Activated CD4-positive, alpha-beta memory T cell treated with anti-CD3 and anti-CD28 coated beads for 36 hours (primary cell): ENCODE measurements at places on chromosomes 2 and 18. TPM values are rescaled to one million over a fixed set of nuclear protein-coding genes. Genes with fewer than 3 reads are reported as not detected.
A peak's percentile ranks its signal among the peaks of the same experiment; 100 is the strongest.

- no peak for DNase-seq
Observed at GRCh38 chr2:33373986-33374385, 102.5 kb upstream of the RASGRP3 start.

GRCh38 chr2:106358081-106358480 is 110.1 kb downstream of the RGPD3 start:
- DNase-seq, result no peak

DNA sequence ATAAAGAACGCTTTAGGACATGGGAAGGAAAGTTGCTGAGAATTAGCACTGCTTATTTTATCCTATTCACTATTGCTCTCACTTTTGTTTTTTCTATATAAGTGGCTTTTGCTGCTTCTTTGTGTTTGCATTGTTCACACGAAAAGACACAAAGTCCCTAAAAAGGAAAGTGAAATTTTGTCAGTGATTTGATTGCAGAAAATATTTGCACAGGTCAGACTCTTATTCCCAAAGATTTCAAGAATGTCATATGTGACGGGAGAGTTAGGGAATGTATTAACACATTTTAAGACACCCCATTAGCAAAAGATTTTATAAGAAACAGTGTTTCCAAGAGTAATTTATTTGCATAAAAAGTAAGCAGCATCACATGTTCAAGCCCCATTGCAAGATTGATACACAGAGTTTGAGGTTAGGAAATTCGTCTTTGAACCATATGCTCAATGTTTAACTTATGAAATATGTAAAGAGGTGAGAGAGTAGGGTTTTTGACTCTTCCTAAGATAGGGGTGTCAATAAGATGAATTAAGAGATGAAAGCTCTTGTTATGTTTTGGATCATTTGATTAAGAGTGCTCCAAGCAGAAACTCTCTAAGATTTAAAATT is 57.0 kb downstream of the CCDC102B start:
- no peak for DNase-seq

DNA sequence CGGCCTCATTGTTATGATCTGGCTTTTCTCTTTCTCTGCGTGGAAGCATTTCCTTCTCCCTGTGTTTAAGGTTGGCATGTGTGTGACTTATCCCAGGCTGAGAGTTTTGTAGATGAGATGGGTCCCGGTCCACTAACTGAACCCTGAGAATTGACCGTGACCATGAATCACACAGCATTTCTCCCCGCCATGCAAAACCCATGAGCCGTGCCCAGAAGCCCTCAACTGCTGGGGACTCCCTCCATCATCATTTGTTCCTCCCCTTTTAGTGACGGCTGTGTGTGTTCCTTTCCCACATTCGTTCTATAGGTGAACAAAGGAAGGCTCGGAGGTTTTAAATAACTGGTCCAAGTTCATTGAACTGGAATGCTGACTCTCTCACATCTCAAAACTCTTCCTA is 30.1 kb upstream of the TXNDC2 start:
- DNase-seq, result no peak

DNA sequence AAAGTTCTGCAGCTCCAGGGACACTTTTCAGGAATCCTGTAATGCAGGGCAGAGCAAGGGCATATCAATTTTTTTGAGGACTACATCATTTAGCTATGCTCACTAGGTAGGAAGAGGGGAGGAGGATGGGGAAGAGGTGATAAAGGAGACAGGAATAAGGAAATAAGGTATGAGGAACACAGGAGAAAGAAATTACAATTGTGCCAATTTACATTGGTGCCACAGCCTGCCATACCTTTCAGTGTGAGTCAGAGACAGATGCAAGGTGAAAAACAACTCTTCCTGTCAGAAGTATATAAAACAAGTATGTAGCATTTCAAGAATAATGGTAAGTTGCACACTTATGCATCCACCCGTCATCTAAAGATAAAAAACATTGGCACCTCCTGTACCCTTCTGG is 5.4 kb upstream of the MRPS9 start:
- no peak for DNase-seq

- DNase-seq, result no peak
Observed at GRCh38 chr2:85536479-85536878, 2.5 kb upstream of the MAT2A start.

- no peak for DNase-seq
Observed at GRCh38 chr2:2664989-2665833, 334.1 kb upstream of the MYT1L start.

Gene SIGLEC15
- not detected for total RNA-seq

DNA sequence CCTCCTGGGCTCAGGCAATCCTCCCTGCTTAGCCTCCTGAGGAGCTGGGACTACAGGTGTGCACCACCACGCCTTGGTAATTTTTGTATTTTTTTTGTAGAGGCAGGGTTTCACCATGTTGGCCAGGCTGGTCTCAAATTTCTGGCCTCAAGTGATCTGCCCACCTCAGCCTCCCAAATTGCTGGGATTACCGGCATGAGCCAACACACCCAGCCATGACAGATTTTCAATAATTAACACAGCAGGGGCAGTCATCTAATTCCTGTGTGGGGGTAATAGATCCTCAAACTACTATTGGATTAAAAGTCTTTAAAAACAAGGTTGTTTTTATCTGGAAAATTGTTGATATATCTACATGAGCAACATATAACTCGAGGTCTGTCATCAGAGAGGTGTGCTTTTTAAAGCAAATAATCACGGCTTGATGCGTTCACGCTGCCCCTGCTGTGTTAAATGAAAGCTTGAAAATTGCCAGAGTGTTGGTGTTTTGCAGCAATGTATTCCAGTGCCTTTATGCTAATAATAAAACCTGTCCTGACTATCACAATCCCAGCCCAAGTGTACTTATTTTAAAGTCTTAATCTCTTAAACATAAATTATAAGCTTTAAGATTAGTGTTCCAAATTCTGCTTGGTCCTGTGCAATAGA is 35.6 kb upstream of the ASB1 start:
- no peak for DNase-seq

GRCh38 chr2:158914731-158915130 is 53.7 kb upstream of the TANC1 start:
- DNase-seq, result no peak

DNA sequence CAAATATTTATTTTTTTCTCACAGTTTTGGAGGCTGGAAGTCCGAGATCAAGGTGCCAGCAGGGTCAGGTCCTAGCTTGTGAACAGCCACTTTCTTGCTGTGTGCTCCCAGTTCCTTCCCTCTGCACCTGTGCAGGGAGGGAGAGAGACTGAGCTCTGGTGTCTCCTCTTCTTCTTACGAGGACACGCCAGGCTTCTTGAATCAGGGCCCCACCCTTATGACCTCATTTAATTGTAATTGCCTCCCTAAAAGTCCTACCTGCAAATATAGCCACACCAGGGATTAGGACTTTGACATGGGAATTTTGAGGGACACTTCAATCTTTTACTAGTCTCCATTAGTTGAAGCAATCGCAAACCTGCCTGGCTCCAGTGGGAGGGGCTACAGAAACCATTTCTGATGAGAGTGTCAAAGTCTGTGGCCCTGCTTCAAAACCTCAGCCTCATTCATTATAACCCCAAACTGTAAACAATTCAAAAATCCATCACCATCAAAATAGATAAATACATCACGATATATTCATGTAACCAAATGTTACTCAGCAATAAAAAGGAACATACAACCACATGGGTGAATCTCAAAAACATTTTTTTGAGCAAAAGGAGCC is 18.2 kb upstream of the SEH1L start:
- DNase-seq, result no peak

GRCh38 chr2:112996635-112997034 is 8.6 kb upstream of the IL36A start:
- peak; percentile 84 for DNase-seq

DNA sequence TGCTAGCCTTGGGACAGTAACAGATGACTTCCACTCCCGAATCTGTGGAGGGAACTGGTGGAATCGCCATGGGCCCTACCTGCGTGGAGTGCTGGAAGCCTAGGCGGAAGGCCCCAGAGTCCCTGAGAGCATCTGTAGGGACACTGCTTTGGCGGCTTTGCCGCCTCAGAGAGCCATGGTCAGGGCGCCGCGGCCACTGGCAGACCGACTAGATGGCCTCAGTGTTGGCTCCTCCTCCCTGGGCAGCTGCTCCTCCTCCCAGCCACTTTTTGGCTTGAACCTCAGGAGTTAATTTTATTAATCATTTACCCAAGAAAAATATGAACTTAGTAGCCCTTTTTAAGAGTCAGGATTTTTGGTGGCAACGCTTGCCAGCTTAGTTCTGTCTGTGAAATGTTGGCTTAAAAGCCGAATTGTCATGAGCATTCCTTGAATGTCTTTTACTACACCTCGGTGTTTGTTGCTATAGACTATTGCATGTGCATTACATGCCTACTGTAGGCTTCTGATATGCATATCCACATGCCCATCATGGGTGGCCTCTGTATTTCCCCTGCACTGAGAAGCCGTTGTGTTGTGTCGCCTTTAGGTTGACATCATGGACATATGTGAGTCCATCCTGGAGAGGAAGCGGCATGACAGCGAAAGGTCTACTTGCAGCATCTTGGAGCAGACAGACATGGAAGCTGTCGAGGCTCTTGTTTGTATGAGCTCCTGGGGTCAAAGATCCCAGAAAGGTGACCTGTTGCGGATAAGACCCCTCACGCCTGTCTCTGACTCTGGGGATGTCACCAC is 2.4 kb downstream of the KLF11 start:
- no peak for DNase-seq

GRCh38 chr2:129737660-129738527 is 241.6 kb upstream of the RAB6C start:
- no peak for DNase-seq

Gene LIPG
- total RNA-seq, result 0.17 TPM

DNA sequence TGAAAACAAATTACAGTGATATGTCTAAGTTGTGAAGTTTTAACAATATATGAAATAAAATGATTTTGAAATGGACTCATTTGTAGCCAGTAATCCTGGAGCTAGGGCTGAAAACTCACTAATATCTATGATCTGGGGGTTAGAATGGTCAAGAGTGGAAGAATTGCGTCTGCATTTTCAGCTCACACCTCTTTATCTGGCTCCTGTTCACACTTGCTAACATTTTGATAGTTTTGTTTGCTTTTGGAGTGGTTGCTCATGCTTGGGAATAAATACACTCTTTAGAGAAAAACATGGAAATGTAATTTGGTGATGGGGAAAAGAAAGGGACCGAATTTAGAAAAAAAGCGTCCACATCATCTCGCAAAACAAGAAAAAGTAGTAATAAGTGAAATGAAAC is 30.7 kb downstream of the UBE2F start:
- DNase-seq, result no peak

GRCh38 chr2:218228366-218229090 is 11.5 kb downstream of the ARPC2 start:
- DNase-seq, result no peak

Gene VSNL1
- not detected for total RNA-seq

DNA sequence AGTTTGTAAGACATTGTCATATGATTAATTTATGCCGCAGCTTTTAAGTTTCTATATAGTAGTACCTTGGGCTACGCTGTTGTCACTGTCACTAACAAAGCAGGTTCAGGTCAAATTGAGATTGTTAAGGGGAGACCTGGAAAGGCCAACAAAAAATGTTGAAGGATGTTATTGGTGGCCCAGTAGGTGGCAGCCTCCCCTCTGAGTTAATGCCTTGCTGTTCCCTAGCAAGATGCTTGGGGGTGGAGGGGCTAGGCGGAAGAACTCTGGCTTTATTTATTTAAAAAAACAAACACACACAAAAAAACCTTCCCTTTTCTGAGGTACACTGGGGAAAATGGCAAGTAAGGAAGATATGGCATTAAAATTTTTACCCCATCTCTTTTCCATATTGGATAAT is 128.3 kb upstream of the ATP5MC3 start:
- peak; percentile 24 for DNase-seq

GRCh38 chr2:203875471-203875870 is 7.9 kb downstream of the CTLA4 start:
- peak; percentile 34 for DNase-seq

Gene MYO7B
- total RNA-seq, result 0.14 TPM

DNA sequence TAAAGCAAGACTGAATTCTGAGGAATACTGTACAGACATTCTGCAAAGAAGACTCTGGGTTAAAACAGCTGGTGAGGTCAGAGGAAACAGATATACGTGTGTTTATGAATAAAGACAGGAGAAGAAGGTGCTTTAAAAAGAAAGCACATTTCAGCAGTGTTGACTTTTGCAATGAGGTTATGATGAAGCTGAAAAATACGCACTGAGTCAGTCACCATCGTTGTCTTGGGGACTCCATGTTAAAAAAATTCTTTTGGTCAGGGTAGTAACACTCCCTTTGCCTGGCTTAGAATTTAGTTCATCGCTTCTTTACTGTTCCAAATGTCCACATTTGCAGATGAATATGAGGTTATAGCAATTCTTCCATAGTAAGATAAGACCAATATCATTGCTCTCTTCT is 1049.0 kb downstream of the TSN start:
- DNase-seq, result no peak

GRCh38 chr2:124713969-124714368 is 688.9 kb downstream of the CNTNAP5 start:
- no peak for DNase-seq

GRCh38 chr18:78892177-78892576 is 87.4 kb upstream of the SALL3 start:
- DNase-seq, result no peak

DNA sequence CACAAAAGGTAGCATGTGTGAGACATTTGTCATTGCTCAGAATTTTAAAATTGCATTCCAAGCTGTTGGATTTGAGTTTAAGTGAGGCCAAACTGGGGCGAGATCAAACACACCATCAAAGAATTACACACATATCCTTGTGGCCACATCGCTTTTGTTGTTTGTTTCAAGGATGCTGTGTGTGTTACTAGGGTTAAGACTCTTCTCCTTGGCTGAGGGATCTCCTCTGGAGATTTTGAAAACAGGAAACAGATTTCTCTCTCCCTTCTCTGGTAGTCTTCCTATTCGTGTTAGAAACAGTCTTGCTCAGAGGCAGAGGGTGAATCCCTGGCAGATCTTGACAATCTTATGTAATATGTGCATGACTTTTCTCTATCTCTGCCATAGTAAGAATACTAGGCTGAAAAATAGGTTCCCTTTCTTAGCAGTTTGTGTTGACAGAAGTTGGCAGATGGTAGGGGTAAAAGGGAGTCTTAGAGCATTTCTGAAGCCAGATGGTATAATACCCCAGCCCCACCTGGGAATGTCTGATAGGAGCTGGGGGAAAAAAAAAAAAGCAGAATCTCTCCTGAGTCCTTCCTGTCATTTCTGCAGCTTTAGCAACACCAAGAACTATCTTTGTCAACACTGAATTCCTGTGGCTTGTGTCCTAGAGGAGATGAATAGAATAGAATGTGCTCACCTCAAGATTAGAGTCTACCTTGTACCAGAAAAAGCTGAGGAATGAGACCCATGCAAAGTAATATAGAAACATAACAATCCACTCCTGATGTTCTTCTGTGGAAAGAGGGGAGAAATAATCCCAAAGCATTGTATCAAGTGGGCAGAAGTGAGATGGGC is 101.8 kb downstream of the XRCC5 start:
- DNase-seq, result no peak

GRCh38 chr2:101587251-101587650 is 110.3 kb upstream of the MAP4K4 start:
- no peak for DNase-seq

- DNase-seq, result no peak
Observed at GRCh38 chr2:115161081-115161770, 718.8 kb downstream of the DPP10 start.

Gene NAT8
- not detected for total RNA-seq
